Left lobe of liver (tissue), 2 donors: ENCODE measurements at places on chromosomes 5 and 9. TPM values are rescaled to one million over a fixed set of nuclear protein-coding genes. Genes with fewer than 3 reads are reported as not detected.

ZNF169 gene
- total RNA-seq: 1.3 TPM

RAPGEF6 gene
- total RNA-seq: 3.9 TPM

AGTPBP1 gene
- total RNA-seq: 4.3 TPM

PTGER4 gene
- total RNA-seq: 0.96 TPM

MIER3 gene
- 8.9 TPM for total RNA-seq

PHAX gene
- 13.6 TPM for total RNA-seq

CATSPER3 gene
- total RNA-seq: 0.86 TPM

ZNF300 gene
- 0.23 TPM for total RNA-seq

FOXD4L4 gene
- 0.15 TPM for total RNA-seq

LVRN gene
- total RNA-seq: 0.13 TPM

DOCK2 gene
- total RNA-seq: 4.1 TPM

SPATA31D4 gene
- not detected for total RNA-seq

ANP32B gene
- 29.0 TPM for total RNA-seq

DMRT2 gene
- total RNA-seq: not detected

FGF1 gene
- total RNA-seq: 0.25 TPM

SLC6A3 gene
- total RNA-seq: not detected

FAM81B gene
- total RNA-seq: not detected

IL5 gene
- not detected for total RNA-seq
